ENCODE measurements at places on chromosomes 16 and 17. TPM values are rescaled to one million over a fixed set of nuclear protein-coding genes. Genes with fewer than 3 reads are reported as not detected.
A peak's percentile ranks its signal among the peaks of the same experiment; 100 is the strongest.

GRCh38 chr16:79253100-79253631, 347.4 kb downstream of the MAF start:
- no peak for DNase-seq

- no peak for DNase-seq
These were observed 17.7 kb upstream of the TOM1L1 start for GRCh38 chr17:54882950-54883349.

DNA sequence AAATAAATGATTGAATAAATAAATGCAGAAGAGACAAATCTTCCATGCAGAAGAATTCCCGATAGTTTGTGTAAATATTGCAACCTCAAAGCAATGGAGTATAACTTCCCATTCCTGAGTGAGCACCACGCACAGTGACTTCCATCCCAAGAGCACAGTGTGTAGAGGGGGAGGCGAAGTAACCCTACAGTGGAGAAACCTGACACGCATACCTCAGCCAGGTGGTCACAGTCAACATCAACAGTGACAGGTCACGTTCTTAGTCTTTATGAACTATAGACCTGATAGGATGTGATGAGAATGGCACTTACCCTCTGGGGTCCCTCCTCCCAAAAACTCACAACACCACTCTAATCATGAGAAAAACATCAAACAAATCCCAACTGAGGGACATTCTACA, 111.6 kb downstream of the DYNLRB2 start:
- no peak for DNase-seq

GRCh38 chr16:28531777-28532744, 6.7 kb downstream of the NUPR1 start:
- no peak for DNase-seq

- no peak for DNase-seq
These were observed 80.3 kb downstream of the FTO start for GRCh38 chr16:53784291-53784690.

- no peak for DNase-seq
These were observed 88.5 kb downstream of the ZNF18 start for GRCh38 chr17:11908711-11909146.

- no peak for DNase-seq
These were observed 9.1 kb upstream of the SLC47A2 start for GRCh38 chr17:19725486-19725885.

DNA sequence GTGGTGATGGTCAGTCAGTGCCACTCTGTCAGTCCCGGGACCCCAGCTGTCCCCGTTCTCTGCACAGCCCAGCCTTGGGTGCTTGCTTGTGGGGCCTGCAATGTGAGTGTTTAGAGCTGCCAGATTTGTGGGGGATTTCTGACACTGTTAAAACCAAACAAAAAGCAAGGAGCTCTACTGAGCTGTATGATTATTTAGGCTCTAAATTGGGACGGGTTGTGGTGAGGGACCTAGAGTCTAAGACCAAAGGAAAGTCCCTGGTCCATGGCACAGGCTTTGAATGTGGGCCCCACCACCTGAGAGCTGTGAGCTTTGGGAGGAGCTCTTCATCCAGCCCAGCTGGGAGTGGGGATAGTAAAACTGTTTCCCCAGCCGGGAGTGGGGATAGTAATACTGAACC, 63.3 kb downstream of the KSR1 start:
- no peak for DNase-seq

DNA sequence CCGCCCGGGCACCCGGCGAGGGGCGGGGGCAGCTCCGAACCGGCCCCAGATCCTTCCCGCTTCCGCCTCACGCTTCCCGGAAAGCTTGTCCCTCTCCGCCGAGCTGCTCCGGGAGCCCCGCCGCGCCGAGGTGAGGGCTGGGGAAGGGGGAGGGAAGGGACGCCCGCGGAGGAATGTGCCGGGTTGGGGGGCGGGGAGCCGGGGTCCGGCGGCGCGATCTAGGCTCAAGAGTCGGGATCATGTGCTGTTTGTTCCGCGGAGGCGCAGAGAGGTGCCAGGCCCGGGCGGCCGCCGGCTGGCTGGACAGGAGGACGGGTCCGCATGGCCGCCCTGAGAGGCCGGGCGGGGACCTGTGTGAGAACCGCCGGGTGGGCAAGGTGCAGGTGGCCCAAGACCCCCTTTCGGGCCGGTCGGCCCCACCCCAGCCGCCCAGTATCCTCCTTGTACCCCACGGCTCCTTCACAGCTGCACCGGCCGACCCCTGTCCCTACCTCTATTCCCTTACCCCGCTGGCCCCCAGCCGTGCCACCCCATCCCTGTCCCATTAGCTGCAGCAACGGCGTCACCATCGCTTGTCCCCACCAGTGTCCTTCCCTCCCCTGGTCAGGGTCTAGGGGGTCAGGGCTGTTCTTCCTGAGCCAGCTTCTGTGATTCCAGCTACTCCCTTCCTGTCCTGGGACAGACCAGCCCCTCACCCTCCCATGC, 429 bp downstream of the KIF1C start:
- peak; percentile 57 for DNase-seq

Gene RFWD3
- total RNA-seq: 61.9 TPM

GRCh38 chr16:85370881-85371651, 242.1 kb upstream of the GSE1 start:
- DNase-seq: no peak

DNA sequence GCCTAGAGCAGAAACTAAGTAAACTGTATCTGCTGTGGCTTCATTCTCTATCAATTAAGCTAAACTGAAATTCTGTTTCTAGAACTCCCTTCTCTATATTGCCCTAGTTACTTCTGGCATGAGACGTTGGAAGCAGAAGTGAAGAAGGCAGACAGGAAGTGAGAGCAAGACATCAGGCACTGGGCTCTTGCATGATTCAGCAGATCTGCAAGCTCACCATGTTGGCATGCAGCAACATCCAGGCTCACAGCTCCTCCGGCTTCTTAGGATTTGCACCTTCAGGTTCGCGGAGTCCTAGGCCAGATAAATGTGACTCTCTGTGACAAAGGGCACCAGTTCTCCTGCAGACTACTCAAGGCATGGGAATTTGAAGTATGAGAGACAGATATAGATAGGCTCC, 148.3 kb downstream of the CDH8 start:
- DNase-seq: no peak

Gene NUPR1
- 0.16 TPM for total RNA-seq

DNA sequence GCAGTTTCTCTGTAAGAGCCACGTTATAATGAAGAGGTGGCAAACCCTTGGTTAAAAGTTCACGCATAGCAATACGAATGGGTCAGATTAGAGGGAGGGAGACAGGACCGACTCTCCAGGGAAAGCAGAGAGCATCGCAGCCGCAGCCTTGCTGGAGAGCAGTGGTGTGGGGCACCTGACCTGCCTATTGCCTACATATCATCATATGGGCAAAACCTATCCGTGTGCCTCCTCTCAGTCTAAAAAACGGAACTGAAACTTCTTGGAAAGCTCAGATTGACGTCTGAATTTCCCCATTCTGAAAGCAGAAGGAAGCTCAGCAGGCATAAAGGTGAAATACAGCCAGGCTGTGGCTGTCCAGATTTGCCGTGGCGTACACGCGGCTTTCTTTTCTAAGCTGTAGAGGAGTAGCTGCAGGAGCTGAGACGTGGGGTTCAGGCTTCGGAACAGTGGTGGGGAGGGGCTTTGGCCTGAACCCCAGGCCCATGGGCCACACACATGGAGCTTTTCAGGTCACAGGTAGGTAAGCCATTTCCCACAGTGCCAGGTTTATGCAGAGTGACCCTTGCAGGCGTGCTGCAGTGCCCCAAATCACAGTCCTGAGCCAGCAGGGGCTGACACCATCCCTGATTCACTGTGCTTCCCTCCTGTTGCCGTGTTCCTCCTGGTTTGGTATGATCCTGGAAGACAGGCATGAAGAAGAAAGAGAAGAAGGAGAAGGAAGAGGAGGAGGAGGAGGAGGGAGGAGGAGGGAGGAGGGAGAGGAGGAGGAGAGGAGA, 41.6 kb upstream of the TNRC6C start:
- no peak for DNase-seq

Gene TXNDC11
- total RNA-seq: 22.1 TPM

- no peak for DNase-seq
These were observed 25.3 kb downstream of the MBTPS1 start for GRCh38 chr16:84091460-84091859.

Gene CACNA1H
- total RNA-seq: not detected

DNA sequence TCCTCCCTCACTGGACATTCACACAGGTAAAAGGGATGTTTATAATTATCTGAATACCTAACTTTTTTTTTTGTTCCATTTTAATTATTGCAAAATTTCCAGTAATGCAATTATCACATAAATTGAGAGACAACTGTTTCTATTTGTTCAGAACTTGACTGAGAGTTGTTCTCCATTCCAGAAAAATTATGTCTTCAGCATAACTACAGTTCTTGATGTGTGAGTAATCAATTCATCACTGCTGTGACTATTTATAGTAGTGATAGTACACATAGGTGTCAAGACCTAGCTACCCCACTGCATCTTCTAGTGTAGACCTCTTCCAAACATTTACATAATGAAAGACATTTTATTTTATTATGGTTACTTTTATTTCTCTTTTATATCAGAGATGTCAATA, 5.8 kb upstream of the TNRC6A start:
- DNase-seq: no peak

DNA sequence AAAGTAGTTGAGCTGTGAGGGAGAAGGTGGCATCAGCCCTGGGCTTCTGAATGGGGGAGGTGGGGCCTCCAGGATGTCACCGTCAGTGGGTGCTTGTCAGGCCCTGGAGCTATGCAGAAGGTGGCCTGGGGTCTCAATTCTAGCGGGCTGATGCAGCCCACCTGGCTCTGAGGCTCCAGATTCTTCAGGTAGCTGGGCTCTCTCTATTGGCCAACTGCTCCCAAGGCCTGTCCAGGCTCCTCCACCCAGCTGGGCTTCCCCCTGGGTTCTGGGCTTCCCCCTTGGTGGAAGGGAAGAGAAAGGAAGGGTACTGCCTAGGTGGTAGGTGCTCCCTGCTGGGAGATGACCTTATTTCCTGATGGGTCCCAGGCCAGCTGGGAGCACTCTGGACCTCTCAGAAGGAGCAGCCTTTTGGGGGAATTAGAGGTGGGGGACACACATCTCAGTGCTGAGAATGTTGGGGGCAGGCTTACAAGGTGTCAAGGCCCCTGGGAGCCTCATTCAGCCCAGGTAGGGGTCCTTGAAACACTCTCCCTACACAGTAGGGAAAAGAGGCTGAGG, 1728.3 kb downstream of the TP53TG3F start:
- DNase-seq: no peak

Gene HOXB13
- not detected for total RNA-seq

DNA sequence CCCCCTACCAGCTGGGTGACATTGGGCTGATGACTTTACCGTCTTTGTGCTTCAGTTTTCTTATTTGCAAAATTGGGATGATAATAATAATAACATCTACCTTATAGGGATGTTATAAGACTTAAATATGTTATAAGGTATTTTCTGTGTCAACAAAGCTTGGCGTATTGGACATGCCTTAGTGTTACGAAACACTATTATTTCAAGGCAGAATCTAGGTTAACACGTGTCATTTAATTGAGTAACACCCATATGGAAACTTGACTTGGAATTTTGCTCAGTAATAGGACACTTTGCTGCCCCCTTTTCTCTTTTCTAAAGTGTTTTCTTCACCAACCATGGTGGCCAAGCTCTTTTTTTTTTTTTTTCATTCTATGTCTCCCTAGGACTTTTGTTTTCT, 294.2 kb upstream of the SALL1 start:
- DNase-seq: no peak

Measured in SJSA1 (cell line).